ENCODE measurements at places on chromosomes 16 and 17. TPM values are rescaled to one million over a fixed set of nuclear protein-coding genes. Genes with fewer than 3 reads are reported as not detected.

GRCh38 chr16:10511829-10512228 lies 68.6 kb downstream of the EMP2 start:
- DNase-seq = no peak

GRCh38 chr16:27429330-27429871 lies 27.4 kb downstream of the IL21R start:
- no peak for DNase-seq

- no peak for DNase-seq
Observed at GRCh38 chr16:71295950-71296349, 6.7 kb upstream of the CMTR2 start.

GRCh38 chr17:40956401-40957254 lies 10.1 kb downstream of the KRT39 start:
- DNase-seq = no peak

DNA sequence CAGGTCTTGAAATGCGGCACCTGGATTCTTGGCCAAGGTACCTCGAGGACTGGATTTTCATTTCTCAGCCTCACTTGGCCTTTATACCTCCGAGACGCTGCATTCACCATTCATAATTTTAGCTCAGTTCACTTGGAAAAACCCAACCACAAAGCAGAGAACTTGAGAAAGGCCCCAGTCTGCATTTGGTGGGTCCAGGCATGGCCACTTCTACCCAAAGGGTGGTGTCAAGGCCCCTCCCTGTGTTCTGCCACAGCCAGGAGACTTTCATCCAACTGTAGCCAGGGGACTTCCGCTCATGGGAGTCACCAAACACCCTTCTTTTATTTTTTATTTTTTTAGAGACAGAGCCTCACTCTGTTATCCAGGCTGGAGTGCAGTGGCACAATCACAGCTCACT lies 14.7 kb upstream of the TVP23A start:
- no peak for DNase-seq

DNA sequence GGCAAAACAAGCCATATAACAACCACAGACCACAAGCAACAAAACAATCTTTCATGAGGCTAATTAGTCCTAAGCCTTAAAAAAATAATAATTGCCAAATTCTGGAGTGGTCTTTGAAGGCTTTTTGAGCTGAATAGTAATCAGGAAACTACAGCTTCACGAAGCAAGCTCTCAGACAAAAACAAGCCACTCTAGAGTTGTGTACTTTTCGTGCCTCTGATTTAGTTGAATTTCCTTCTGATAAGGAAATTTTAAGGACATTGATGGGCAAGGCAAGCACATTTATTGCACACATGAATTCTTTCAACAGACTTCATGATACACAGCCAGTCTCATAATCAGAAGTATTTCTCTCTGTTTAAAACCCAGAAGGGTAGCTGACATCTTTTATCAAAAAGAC lies 130.8 kb upstream of the IRX3 start:
- no peak for DNase-seq

DNA sequence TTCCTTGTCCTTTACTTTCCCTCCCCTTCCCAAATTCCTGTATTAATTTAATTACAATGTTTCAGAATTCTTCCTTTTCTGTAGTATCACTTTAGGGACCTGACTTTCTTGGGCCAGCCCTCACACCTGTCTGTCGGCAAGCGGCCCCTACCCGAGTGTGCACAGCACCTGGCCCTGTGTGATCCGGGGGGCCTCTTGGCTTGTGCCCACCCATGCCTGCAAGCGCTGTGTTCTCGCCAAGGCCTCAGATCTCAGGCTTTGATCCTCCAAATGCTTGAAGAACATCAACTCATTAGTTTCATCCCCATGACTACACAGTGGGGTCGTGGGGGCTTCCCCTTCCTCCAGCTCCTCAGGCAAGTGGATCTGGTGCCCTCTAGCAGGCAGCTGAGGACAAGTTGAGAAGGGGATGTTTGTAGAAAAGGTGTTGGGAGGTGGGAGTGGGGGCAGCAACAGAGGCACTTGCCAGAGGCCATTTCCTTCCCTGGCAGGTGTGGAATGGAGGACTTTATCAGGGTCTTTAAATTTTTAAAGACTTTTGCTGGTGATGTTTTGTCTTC lies 15.7 kb upstream of the CDH3 start:
- DNase-seq = peak; percentile 75

DNA sequence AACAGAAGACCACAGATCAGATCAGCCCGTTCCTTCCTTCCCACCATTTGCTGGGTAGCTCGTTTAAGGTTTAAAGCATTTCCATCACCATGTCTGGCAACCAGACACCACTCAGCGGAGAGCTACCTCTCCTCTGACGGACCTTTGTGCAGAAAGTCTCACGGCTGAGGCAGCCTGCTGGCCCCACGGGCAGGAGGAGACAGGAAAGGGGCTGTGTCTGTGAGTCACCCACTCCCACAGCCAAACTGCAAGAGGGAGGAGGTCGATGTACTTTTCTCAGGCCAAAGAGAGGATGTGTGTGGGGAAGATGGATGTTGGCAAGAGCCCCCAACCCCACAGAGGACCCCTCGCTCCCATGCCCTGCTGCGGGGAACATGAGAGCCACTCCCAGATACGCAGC lies 92.1 kb downstream of the ZNF423 start:
- DNase-seq = no peak

- peak; percentile 14 for DNase-seq
Observed at GRCh38 chr16:68263559-68264127, 683 bp upstream of the SLC7A6 start.

- peak; percentile 62 for DNase-seq
Observed at GRCh38 chr17:42288803-42289610, 709 bp downstream of the STAT5A start.

- DNase-seq = no peak
Observed at GRCh38 chr17:79990051-79990592, 45.5 kb downstream of the TBC1D16 start.

GRCh38 chr17:34711646-34712045 lies 132.3 kb downstream of the TMEM132E start:
- DNase-seq = no peak

DNA sequence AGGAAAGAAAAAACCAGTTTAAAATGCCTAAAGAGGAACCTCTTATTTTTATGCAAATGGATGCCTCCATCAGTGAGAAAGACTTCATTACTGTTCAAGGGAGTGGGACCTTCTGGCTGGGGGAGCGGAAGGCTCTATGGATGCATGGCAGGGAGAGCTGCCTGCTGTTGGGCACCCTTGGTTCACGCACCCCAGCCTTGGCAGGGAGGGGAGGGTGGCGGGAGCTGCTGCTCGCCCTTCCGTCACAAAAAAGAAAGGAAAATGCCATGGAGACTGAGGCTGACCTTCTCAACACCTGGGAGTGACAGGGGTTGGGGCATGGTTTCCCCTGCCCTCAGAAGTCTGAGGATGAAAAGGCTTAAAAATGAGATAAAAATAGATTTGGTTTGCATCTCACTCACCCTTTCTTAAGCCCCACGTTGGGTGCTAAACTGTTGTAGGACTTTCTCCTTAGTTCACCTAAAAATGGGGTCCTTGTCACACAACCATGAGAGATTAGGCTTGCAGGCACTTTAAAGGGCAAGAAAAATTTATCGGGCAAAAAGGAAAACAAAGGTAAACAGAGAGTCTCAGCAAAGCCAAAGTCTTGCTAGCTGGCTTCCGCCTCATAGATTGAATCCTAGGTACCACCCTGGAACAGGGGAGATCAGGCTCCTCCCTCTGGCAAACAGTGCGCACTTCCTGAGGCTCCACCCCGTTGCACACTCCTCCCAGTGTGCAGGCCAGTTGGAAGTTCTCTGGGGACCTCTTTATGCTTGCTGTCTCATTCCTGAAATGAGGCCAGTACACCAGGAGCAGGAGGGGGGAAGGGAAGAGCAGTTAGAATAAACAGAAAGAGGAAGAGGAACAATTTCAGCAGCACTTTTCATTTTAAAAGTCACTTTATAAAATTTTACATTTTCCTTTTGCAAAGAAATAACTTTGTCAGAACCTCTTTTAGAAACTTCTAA lies 31.6 kb downstream of the PHKB start:
- peak; percentile 21 for DNase-seq

GRCh38 chr17:63623786-63624530 lies 1.7 kb downstream of the MAP3K3 start:
- DNase-seq = no peak

GRCh38 chr17:76075364-76076145 lies 974 bp downstream of the GALR2 start:
- peak; percentile 85 for DNase-seq

- no peak for DNase-seq
Observed at GRCh38 chr17:64185101-64185500, 55.2 kb upstream of the ERN1 start.

- no peak for DNase-seq
Observed at GRCh38 chr16:38941-39892, 14.2 kb downstream of the POLR3K start.

DNA sequence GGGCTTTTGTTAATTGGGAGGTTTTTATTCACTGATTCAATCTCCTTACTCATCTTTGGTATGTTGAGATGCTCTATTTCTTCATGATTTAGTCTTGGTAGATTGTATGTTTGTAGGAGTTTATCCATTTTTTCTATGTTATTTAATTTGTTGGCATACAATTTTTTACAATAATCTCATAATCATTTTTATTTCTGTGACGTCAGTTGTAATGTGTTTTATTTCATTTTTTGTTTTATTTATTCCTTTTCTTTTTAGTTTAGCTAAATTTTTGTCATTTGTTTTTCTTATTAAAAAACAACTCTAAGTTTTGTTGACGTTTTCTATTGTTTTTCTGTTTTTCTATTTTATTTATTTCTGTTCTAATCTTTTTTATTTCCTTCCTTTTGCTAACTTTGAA lies 389.8 kb downstream of the HS3ST3B1 start:
- no peak for DNase-seq

GRCh38 chr16:12091569-12092543 lies 115.3 kb downstream of the SNX29 start:
- no peak for DNase-seq

- DNase-seq = no peak
Observed at GRCh38 chr17:83152745-83153611, 73.6 kb downstream of the METRNL start.

GRCh38 chr17:49061524-49061943 lies 64.3 kb downstream of the IGF2BP1 start:
- peak; percentile 12 for DNase-seq

DNA sequence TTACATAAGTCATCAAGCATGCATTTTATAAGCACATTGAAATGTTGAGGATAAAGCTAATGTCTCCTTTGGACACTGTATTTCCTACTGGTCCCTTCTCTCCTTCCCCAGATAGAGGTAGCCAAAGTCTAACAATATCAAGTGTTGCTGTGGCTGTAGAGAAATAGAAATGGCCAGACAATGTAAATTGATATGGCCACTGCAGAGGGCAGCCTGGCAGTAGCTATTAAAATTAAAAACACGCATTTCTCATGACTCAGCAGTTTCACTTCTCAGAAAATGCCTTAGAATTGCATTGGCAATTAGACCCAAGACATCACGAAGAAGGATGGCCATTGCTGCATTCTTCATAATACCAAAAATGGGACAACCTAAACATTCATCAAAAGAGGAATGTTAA lies 46.8 kb upstream of the MRTFB start:
- DNase-seq = no peak

DNA sequence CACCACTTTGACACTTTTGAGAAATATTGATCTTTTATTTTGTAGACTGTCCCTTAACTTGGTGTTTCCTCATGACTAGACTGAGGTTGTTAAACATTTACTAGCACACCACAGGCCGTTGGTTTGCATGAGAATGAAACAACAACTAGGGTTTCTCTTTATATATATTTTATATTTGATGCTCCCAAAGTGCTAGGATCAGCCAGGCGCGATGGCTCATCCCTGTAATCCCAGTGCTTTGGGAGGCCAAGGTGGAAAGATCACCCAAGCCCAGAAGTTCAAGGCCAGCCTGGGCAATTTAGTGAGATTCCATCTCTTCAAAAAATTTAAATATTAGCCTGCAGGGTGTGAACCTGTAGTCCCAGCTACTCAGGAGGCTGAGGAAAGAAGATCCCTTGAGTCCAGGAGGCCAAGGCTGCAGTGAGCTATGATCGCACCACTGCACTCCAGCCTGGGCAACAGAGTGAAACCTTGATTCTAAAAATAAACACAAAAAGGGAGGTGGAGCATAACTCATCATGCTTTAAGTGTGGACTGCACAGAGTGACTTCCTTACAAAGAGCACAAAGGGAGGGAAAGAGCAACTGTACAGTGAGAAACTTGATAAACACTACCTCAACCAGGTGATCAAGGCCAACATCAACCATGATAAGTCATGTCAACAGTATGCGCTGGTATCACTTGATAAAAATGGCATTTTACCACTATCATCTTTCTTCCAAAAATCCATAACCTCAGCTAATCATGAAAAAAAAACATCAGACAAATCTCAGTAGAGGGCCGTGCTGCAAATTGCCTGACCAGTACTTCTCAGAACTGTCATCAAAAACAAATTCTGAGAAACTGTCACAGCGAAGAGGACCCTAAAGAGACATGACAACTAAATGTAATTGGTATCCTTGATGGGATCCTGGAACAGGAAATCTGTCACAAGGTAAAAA lies 72.8 kb upstream of the ATF7IP2 start:
- no peak for DNase-seq

GRCh38 chr17:72116661-72117521 lies 3.9 kb upstream of the SOX9 start:
- peak; percentile 28 for DNase-seq

GRCh38 chr17:27496005-27496404 lies 39.8 kb downstream of the KSR1 start:
- DNase-seq = no peak

- peak; percentile 59 for DNase-seq
Observed at GRCh38 chr16:30876867-30877266, 17.0 kb downstream of the BCL7C start.

DNA sequence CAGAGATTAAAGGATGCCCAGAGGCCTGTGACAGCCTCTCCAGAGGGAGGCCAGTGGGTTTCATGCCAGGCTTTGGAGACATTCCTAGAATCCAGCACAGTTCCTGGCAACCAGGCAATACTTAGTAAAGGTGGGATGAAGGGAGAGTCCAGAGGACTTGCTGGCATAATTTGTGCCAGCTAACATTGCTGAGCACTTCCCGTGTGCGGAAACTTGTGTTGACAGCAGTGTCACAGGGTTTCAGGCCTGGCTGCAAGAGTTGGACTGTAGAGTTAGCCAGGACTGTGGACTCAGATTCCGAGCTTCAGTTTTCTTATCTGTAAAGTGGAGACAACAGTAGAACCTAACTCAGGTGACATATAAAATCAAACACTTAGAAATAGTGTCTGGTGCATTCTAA lies 141.7 kb downstream of the SALL1 start:
- DNase-seq = no peak

CES1 gene
- not detected for total RNA-seq

SEZ6 gene
- 3.1 TPM for total RNA-seq

NHERF2 gene
- 15.4 TPM for total RNA-seq

TBC1D26 gene
- total RNA-seq = 0.23 TPM

TNFRSF17 gene
- not detected for total RNA-seq

KCNG4 gene
- not detected for total RNA-seq
